ENCODE measurements at places on chromosomes 1 and 21. TPM values are rescaled to one million over a fixed set of nuclear protein-coding genes. Genes with fewer than 3 reads are reported as not detected.

The KLHDC8A gene
- total RNA-seq, result not detected

The ZNF672 gene
- total RNA-seq, result 14.0 TPM

The TMEM61 gene
- 0.18 TPM for total RNA-seq

The FAM3B gene
- total RNA-seq, result not detected

The S100A1 gene
- total RNA-seq, result 0.54 TPM

The NAV1 gene
- 29.8 TPM for total RNA-seq

The HSPA6 gene
- 0.45 TPM for total RNA-seq

The ADAM30 gene
- not detected for total RNA-seq

The TAS1R1 gene
- not detected for total RNA-seq

The CFH gene
- 517 TPM for total RNA-seq

The THEM5 gene
- not detected for total RNA-seq

The SNX7 gene
- total RNA-seq, result 80.3 TPM

GRCh38 chr1:192592981-192593708 lies 17.6 kb downstream of the RGS1 start:
- peak; percentile 41 for DNase-seq

GRCh38 chr1:163085041-163085903 lies 16.1 kb downstream of the RGS4 start:
- peak; percentile 72 for DNase-seq

DNA sequence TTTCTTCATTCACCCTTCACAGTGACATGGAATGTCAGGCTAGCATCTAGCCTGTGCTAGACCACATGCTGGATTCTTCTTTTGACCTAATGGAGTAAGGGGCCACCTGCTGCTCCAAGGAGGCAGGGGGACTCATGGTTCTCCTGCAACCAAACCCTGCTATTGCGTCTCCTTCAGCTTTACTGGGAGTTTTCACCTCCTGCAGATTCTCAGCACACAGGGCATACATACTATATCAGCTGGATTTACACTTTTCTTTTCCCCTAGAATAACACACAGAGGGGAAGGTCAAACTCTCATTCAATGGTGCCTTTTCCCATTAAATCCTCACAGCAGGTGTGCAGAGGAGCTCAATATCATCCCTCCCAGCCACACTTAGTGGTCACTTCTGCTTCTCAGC lies 16.6 kb upstream of the AK5 start:
- no peak for DNase-seq

- DNase-seq, result no peak
Measured at GRCh38 chr21:30613836-30614235, at the start of gene KRTAP6-1. Gene KRTAP6-1 (minus strand): TSS chr21:30613930. CDS start chr21:30613904, 26 bp downstream.

DNA sequence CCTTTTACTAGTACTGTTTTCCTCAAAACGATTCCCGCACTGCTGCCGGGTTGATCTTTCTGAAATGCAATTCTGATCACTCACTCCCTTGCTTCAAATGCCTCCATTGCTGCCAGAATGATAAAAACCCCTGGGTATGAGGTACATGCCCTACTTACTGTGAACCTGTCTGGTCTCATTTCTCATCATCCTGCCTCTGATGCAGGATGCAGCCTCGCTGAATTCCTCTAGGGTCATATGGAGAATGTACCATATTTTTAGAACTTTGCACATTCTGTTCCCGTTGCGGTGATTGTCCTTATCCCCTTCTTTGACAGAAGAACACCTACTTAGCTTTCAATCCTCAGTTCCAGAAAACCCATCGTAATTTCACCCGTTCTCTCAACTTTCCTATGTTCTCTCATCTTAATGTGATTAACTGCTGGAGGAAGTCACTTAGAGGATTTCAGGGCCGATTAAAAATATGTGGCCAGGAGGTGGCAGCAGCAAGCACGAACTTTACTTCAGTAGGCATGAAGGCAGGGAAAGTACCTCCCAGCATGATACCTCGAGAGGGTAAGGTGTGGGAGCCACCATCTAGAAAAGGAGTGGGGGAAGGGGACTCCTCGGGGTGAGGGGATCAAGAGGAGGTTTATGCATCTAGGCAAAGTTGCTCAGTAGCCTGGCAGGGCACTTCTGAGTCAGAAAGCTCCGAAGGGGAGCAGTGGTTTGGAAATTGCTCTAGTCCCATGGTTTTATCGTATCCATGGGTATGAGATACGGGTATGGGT lies 361.5 kb upstream of the ZP4 start:
- DNase-seq, result peak; percentile 52

GRCh38 chr1:78073441-78073840 lies 27.7 kb downstream of the GIPC2 start:
- no peak for DNase-seq

GRCh38 chr1:35715568-35716002 lies 3.1 kb downstream of the C1orf216 start:
- peak; percentile 75 for DNase-seq

- DNase-seq, result peak; percentile 65
Measured at GRCh38 chr1:168225476-168226190, at the start of gene SFT2D2. Gene SFT2D2 (plus strand): TSS chr1:168226004. CDS start chr1:168226080, 76 bp downstream.

GRCh38 chr1:2630498-2631135 lies 2.2 kb downstream of the MMEL1 start:
- DNase-seq, result no peak

- DNase-seq, result no peak
Measured at GRCh38 chr1:43622471-43622870, 27.5 kb upstream of the KDM4A start.

DNA sequence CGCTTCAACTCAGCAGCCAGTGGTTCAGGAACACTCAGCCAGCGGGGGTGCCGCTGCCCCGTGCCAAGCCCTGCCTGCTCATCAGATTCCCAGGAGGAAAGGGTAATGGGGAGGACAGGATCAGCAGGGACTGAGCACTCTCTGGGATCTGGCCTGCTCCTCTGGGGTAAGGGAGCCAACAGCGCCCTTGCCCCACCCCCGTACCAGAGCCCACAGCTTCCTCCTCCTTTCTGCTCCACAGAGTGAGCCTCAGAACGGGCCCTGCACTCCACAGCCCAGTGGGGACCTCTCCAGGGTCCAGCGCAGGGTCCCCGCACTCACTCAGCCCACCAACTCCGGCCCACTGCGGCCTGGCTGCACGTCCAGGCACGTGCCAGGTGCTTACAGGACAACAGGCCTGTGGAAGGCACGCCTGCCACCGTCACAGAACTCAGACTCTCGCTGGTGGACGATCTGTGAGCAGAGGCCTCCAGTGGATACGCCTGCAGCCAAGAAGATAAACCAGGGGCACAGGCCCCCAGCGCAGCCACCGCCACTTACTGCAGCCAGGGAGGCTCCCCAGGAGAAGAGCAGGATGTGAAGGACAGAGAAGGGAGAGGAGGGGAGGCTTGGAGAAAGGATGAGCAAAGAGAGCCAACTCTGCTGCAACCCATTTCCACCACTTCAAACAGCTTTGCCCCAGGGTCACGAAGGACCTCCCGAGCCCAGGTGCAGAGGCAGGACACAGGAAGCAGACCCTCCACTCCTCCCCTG lies 2.1 kb downstream of the MEGF6 start:
- DNase-seq, result no peak

DNA sequence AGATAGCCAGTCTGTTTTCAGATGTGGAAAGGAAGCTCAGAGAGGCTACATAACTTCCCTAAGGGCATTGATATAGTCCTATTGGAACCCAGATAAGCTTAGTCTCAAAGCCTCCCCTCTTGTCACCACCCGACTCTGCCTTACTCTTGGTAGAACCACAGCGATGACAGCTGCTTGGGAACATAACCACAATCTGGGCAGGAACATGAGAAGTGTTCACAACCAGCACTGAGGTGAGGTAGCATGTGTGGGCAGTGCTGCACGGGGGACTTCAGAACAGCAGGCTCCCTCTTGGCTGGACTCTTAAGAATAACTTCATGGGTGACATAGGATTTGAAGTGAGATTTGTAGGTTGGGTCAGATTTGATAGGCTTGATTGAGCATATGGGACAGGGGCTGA lies 9.3 kb upstream of the S100A10 start:
- no peak for DNase-seq

GRCh38 chr1:84164161-84164560 lies 20.1 kb downstream of the PRKACB start:
- peak; percentile 26 for DNase-seq

DNA sequence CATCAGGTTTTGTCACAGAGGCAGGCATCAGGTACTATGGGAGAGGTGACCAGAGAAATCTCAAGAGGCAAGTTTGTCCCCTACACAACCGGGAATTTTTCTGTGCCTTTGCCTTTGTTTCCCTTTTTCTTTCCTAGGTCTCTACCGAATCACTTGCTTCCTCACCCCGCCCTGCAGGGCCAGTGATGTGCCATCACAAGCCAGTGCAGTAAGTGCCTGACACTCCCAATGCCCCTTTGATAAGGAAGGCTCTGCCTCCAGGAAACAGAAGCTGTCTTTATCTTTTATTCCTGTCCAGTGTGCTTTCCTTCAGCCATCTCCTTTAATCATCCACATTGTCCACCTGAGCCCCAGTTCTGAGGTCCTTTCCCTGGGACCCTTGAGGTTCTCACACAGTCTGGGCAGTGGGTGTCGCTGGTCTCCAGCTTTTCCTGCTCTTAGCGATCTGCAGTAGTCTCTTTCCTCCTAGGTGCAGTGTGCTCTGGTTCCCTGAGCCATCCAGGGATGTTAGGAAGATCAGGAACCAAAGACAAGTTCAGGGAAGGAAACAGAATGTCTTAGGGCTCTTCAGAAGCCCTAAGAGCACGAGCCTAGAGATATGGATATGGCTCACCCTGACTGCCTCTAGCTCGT lies 36.6 kb downstream of the GJA5 start:
- DNase-seq, result peak; percentile 49

- no peak for DNase-seq
Measured at GRCh38 chr1:69491416-69491815, 76.3 kb upstream of the LRRC7 start.

- DNase-seq, result peak; percentile 58
Measured at GRCh38 chr21:15250384-15250783, 185.6 kb upstream of the NRIP1 start.

DNA sequence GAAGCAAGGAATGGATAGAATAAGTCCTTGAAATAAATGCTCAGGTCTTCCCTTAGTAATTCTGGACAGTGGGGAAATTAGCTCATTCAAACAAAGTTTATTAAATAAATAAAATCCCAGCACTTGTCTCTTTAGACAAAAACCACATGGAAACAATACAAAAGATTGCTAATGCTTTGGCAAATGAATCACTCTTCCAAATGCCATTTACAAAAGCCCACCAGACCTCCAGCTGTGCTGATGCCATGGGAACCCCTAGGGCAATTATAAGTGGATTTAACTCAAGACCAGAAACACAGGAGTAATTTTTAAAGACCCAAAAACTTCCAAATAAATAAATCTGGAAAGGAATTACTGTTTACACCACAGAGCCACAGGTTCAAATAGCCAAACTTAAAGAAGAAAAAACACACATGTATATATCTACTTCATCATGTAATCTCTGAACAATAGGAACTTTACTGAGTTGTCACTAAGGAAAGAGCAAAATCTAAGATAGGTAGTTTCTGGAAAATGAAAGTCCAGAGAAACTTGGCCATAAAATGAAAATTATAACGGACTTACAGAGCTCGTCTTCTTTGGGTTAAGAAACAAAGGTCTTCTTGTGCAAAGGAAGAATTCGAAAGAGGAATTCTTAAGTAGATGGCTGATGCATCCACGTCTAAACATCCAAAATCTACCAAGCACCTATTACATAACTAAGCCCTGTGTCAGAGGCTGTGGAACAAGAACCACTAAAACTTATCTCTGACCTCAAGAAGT lies 399.4 kb downstream of the SMYD3 start:
- peak; percentile 52 for DNase-seq

DNA sequence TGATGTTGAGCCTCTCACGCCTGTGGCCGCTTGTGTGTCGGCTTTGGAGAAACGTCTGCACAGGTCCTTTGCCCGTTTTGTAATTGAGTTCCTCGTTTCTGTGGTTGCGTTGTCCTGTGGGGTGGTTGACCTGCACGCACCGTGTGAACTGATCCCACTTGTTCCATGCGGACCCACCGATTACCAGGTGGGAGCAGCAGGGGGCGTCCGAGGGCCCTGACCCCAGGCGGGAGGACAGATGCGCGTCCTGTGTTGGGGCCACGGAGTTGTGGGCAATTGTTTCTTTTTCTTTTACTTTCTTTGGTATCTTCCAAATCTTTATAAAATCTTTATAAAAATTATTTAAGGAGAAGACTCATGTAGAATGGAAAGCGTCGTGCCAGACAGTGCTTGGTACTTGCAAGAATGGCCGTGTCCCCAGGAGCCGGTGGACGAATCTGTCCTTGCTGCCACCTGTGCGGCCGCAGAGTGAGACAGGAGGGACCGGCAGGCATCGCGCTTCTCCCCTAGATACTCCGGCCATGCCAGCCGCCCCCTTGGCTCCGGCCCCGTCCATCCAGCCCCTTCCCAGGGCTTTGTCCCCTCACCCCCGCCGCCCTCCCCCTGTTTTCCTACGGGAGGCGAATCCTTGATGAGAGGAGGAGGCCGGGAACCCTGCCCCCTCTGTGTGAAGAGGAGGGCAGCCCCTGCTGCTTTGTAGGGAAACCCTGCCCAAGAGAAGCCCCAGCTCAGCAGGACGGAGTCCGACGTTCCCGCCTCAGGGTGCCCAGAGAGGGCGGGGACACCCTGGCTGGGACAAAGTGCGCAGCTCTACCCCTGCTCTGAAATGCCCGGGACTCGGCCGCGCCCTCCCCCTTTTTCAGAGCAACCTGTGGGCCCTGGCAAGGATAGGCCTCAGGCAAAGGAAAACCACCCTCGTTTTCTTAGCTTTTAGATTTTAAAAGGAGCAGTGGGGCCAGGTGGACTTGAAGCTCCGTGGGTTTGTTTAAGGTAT lies 41.7 kb downstream of the PRKCZ start:
- DNase-seq, result peak; percentile 9

DNA sequence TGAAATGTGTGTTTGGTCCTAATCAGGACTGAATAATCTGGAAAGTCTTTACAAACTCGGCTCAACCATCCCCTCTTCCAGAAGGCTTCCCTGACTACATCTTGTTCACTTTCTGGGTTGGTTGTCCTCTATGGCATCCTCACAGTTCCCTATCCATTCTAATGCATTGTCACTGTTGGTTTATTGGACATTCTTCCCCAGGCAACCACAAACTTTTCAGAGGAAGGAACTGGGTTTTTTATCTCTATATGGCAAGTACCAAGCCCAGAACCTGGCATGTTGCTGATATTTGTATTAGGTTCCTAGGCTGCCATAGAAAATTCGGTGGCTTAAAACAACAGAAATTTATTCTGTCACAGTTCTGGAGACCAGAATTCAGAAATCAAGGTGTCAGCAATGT lies 363.5 kb upstream of the ST6GALNAC5 start:
- no peak for DNase-seq

DNA sequence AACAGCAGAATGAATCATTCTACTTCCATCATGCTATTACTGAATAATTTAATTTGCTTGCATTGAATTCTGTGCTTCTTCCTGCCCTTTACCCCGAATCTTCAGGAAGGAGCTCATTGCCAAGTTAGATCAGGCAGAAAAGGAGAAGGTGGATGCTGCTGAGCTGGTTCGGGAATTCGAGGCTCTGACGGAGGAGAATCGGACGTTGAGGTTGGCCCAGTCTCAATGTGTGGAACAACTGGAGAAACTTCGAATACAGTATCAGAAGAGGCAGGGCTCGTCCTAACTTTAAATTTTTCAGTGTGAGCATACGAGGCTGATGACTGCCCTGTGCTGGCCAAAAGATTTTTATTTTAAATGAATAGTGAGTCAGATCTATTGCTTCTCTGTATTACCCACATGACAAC lies 44.2 kb downstream of the MAP3K7CL start:
- DNase-seq, result peak; percentile 56

- DNase-seq, result no peak
Measured at GRCh38 chr1:93588206-93588605, 93.4 kb downstream of the BCAR3 start.

All from fibroblast of the aortic adventitia (primary cell).